ENCODE measurements at places on chromosomes 3 and 15.
A peak's percentile ranks its signal among the peaks of the same experiment; 100 is the strongest.

DNA sequence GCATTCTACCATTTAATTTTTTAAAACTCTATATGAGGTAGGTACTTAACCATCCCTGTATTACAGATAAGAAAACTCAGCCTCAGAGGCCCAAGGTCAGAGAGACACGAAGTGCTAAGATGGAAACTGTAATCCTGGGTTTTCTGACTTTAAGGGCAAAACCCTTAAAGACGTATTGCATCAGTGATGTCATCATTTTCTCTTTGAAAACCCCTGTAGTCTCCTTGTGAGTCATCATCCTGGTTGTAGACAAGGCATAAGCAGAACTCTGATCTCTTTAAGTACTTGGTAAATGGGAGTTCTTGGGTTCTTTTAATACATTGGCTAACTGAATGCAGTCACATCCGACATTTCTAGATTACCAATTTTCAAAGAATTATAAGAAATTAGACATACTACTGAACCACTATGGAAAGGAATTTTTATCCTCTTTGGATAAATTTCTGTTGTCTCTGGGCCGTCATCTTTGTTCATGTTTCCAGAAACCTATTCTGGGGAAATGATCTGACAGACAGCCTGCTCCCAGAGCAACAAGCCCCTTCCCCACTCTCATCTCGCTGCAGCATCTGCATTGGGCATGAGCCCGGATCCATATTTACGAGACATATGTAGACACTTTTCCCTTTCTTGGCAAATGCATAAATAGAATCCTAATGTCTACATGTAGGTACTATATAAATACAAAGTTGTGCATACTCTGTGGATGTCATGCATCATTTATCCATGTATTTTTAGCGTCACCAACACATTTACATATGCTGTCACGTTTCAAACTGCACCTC, 48.7 kb upstream of the MDFIC2 start:
- DNase-seq = no peak

DNA sequence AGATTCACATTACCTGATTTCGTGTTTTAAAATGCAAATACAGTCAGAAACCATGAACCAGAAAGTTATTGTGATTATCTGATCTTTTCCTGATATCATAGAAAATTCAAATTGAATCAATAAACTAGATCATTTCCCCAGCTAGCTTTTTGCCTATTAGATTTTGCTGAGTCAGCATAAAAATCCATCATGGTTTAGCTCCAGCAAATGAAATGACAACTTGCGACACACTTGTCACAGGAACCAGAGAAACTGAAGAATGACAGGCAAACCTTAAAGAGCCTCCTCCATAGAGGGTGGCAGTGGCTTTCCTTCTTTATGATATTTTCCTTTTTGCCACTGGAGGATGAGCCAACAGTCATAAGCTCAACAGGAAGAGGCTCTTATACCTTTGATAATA, 30.6 kb upstream of the TMEM108 start:
- no peak for DNase-seq

- no peak for DNase-seq
Measured at GRCh38 chr3:114730397-114730796, 416.7 kb downstream of the ZBTB20 start.

DNA sequence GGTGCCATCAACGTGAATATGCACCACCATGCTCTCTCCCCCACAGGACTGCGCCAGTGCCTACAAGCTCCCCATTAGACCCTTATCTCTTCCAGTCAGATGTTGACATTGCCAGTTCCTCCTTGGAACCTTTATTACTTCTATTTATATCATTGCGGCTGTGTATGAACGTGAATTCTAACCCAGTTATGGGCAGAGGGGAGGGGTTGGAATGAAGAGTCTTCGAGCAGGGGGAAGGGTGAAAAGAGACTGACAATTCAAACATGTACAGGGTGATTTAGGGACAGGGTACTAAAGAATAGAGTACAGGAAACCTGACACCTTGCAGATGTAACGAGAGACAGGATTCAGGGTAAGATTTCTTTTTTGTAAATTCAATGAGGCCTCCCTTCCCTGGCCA, 41.8 kb upstream of the ST6GAL1 start:
- no peak for DNase-seq

DNA sequence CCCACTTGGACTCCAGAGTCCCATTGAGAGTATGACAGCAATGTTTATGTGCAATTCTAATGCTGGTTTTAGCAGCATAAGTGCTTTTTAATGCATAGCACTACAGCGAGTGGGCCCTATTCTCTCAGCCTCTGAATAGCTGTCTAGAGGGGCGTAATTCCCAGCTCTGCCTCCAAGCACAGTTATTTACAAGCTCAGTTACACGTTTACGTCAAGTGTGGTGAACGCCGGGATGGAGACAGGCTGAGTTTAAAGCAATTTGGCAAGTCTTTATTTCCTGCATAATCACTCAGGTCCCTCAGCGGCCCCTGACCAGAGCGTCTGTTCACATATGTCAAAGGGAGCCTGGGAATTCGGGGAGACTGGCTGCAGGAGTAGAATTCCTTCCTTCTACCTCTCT, 43.9 kb downstream of the SOX14 start:
- no peak for DNase-seq

GRCh38 chr3:171181907-171182690, 155.6 kb upstream of the SLC2A2 start:
- no peak for DNase-seq

DNA sequence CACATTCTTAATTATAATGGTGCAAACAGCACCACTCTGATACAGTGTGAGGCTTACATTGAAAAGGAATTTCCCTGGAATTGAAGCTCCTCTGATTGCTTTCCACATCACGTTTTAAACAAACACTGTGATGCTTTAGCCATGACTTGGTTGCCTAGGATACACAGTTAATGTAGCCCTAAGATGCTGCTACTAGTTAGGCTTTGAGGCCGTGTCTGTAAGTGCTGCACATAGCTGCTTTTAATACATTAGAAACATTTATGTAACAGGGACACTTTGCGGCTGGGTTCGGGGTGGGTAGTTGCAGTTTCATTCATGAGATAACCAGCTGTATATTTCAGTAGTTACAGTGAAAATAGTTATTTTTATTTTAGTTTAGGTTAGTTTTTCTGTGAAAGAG, 334.7 kb downstream of the NLGN1 start:
- DNase-seq = no peak

DNA sequence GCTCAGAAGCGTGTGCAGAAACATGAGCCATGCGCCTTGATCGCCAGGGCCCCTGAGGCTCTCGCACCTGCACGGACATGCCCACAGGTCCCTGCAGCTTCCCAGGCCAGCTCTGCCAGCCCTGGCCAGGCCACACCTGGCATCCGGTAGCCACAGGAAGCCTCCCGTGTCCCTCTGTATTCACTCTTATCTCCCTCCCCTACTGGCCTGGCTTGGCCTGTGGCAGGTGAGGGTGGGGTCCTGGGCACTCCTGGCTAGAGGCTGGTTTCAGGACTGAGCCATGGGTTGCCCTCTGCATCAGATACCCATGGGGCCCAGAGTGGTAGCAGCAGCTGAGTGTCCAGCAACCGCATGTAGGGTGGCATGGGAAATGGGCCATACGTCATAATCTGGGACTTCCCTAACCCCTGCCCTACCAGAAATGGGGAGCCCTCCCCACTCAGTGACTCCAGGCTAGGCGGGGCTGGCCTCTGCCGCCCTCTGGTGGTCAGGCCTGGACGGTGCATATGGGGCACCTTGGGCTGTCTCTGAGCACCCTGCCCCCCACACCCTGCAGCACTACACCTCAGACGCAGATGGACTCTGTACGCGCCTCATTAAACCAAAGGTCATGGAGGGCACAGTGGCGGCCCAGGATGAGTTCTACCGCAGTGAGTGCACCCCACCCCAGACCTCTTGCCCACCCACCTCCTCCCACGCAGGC, 12.6 kb upstream of the LMAN1L start:
- DNase-seq = peak; percentile 93

GRCh38 chr3:172577987-172578570, 54.8 kb upstream of the TNFSF10 start:
- no peak for DNase-seq

- DNase-seq = no peak
Measured at GRCh38 chr3:65662095-65662494, 376.6 kb downstream of the MAGI1 start.
